ENCODE measurements at places on chromosomes 1 and 21. TPM values are rescaled to one million over a fixed set of nuclear protein-coding genes. Genes with fewer than 3 reads are reported as not detected.

GRCh38 chr1:193431265-193431977 is 245.0 kb upstream of the B3GALT2 start:
- DNase-seq: no peak
- H3K4me3 ChIP-seq: no peak overlapping the region
- no peaks in the 10 kb centered on the region for H3K4me1 ChIP-seq
- no peak overlapping the region for H3K27ac ChIP-seq
- peaks cover 9% of the 10 kb centered on the region for H3K36me3 ChIP-seq

GRCh38 chr1:3909615-3910014 is 9.5 kb upstream of the C1orf174 start:
- no peak for DNase-seq
- no peaks in the 10 kb centered on the region for H3K36me3 ChIP-seq
- H3K27ac ChIP-seq: no peak overlapping the region
- H3K4me1 ChIP-seq: no peaks in the 10 kb centered on the region

- H3K4me3 ChIP-seq: no peak overlapping the region
- no peaks in the 10 kb centered on the region for H3K4me1 ChIP-seq
- no peaks in the 10 kb centered on the region for H3K36me3 ChIP-seq
- no peak for DNase-seq
- H3K27me3 ChIP-seq: no peaks in the 10 kb centered on the region
- no peak overlapping the region for H3K27ac ChIP-seq
These were observed 19.6 kb downstream of the EDN2 start for GRCh38 chr1:41464885-41465284.

CFAP141 gene
- total RNA-seq: not detected

RAB3GAP2 gene
- total RNA-seq: 34.5 TPM

All from endothelial cell (in vitro differentiated cells).